SJSA1 (cell line): ENCODE measurements at places on chromosomes 5 and 9. TPM values are rescaled to one million over a fixed set of nuclear protein-coding genes. Genes with fewer than 3 reads are reported as not detected.

Gene IER5L
- total RNA-seq: 6.7 and 8.8 TPM in 2 replicates

Gene IRX1
- total RNA-seq: not detected in 2 replicates

Gene MARCOL
- total RNA-seq: not detected in 2 replicates

Gene PTGS1
- total RNA-seq: 0.39 and 0.97 TPM in 2 replicates

Gene OR13C4
- not detected in 2 replicates for total RNA-seq

Gene RGS7BP
- 0.03 TPM in 1 of 2 replicates, not detected in the other for total RNA-seq

Gene FAM169A
- total RNA-seq: 16.5 and 21.9 TPM in 2 replicates

Gene SMIM33
- not detected in 2 replicates for total RNA-seq

Gene FAM151B
- 2.1 and 3.9 TPM in 2 replicates for total RNA-seq

Gene PROB1
- 0.25 and 0.58 TPM in 2 replicates for total RNA-seq

Gene LCN15
- not detected in 2 replicates for total RNA-seq

Gene LHX3
- not detected in 2 replicates for total RNA-seq

Gene OR13C9
- not detected in 2 replicates for total RNA-seq

Gene TAF11L10
- not detected in 2 replicates for total RNA-seq

Gene HSD17B3
- not detected in 2 replicates for total RNA-seq

Gene SARDH
- total RNA-seq: 15.3 and 20.9 TPM in 2 replicates

Gene UHRF2
- 19.0 and 20.9 TPM in 2 replicates for total RNA-seq

Gene PCDHB6
- total RNA-seq: 0.29 and 0.50 TPM in 2 replicates

Gene FOXD4
- total RNA-seq: 0.24 TPM in 1 of 2 replicates, not detected in the other

Gene SLC25A48
- not detected in 2 replicates for total RNA-seq

Gene PHF24
- total RNA-seq: not detected in 2 replicates

Gene NKD2
- 0.37 TPM in 1 of 2 replicates, not detected in the other for total RNA-seq

Gene PLEKHG4B
- total RNA-seq: 0.03 and 0.34 TPM in 2 replicates

Gene CDC26
- 33.2 and 48.3 TPM in 2 replicates for total RNA-seq

Gene TTC33
- 19.1 and 19.4 TPM in 2 replicates for total RNA-seq

Gene NOXA1
- not detected in 2 replicates for total RNA-seq

Gene BASP1
- 445 and 523 TPM in 2 replicates for total RNA-seq

Gene DIRAS2
- not detected in 2 replicates for total RNA-seq

Gene FKBP15
- 12.5 and 22.9 TPM in 2 replicates for total RNA-seq

Gene QSOX2
- total RNA-seq: 19.3 and 22.0 TPM in 2 replicates

Gene UNC5A
- not detected in 2 replicates for total RNA-seq

Gene OR1J2
- total RNA-seq: not detected in 2 replicates

Gene FGD3
- total RNA-seq: not detected in 2 replicates

Gene TEX48
- not detected in 2 replicates for total RNA-seq
